Daoy (cell line): ENCODE measurements at places on chromosomes 2 and 18.

DNA sequence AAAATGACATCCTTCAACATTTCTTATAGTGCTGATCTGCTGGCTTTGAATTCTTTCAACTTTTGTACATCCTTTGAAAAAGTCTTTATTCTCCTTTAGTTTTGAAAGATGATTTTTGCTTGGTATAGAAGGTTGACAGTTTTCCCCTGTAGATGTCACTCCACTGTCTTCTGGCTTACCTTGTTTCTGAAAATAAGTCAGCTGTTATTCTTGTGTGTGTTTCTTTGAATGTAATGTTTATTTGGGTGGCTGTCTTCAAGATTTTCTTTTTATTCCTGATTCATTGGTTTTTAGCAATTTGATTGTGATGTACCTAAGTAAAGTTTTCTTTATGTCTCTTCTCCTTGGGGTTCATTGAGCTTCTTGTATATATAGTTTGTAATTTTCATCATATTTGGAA, 47.6 kb downstream of the ACTR3 start:
- DNase-seq: no peak

DNA sequence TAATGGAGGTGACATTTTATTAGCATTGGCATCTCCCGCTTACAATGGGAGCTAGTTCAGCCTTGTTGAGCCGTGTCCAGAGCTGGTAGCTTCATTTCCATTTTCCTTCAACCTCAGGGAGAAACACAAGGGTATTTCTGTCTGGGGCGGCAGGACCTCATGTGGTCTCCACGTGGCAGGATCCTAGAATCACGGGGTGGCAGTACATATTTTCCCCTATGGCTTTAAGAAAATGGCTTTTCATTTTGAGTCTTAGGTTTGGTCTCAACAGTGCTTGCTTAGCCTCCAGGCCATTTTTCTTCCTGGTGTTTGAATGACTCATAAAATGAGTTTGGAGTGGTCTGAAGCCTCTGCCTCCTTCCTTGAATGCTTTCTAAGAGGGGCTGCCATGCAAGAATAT, 20.3 kb downstream of the CABLES1 start:
- DNase-seq: peak; percentile 40

DNA sequence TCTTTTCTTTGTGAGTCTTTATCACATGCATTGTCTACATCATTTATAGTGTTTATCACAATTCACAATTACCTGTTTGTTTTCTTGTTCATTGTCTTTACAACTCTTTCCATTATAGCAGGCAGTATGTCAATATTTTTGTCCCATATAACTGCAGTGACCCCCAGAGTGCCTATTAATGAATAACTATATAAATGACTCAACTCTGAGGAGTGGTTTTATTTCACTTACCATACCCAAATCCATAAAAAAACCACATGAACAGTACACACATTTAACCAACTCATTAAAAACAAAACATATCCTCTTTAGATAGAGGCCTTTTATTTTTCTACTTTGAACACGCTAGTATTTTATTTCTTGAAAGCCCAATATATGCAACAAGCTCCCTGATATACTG, 1419.1 kb upstream of the NXPH2 start:
- no peak for DNase-seq

GRCh38 chr18:48979944-48980890, 29.5 kb upstream of the SMAD7 start:
- DNase-seq: peak; percentile 51
